Activated CD4-positive, alpha-beta T cell treated with anti-CD3 and anti-CD28 coated beads, Interleukin-2, amount 10 ng/mL, durations not matched to agents 7 days and 5 days (primary cell): ENCODE measurements at places on chromosomes 11 and 22.

DNA sequence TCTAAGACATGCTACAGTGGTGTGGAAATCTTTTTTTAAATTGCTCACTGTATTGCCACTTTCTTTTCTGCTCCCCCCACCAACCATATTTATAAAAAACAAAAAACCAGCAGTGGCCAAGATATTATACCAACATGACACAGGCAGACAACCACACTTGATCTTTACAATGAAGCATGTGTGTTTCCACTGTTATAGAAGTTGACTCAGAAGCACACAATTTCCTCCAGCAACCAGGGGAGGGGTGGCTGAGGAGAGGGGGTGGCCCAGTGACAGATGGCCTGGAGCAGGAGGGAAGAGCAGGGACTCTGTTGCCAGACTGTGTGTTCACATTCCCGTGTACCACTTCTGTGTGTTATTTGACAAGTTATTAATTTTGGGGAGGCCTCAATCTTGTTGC, 14.8 kb downstream of the CD59 start:
- H3K4me1 ChIP-seq: peaks cover 50% of the 10 kb centered on the region
- H3K27ac ChIP-seq: no peak overlapping the region
- H3K27me3 ChIP-seq: peaks cover 2% of the 10 kb centered on the region
- H3K36me3 ChIP-seq: peaks cover 17% of the 10 kb centered on the region

- H3K4me1 ChIP-seq: no peaks in the 10 kb centered on the region
- peaks cover 2% of the 10 kb centered on the region for H3K27me3 ChIP-seq
- H3K27ac ChIP-seq: no peak overlapping the region
- no peaks in the 10 kb centered on the region for H3K36me3 ChIP-seq
Measured at GRCh38 chr11:27868226-27868625, 168.0 kb upstream of the BDNF start.

DNA sequence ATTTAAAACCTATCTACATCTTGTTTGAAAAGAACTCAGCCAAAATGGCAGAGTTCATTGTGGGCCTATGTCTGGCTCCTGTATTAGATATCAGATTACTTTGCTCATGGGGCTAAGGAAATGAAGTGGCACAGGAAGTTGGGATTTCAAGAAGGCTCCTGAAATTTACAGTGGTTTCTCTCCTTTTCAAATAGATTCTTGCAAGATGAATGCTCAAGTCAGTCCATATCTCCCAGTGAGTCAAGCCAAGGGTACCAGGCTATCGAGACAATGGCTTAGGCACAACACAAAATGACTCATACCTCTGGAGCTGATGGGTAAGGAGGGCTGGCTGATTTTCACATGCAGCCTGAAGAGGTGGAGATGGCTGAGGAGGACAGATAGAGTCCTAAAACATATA, 24.1 kb upstream of the APOA1 start:
- DNase-seq: no peak
- H3K36me3 ChIP-seq: peaks cover 56% of the 10 kb centered on the region
- peaks cover 6% of the 10 kb centered on the region for H3K4me1 ChIP-seq
- H3K27ac ChIP-seq: no peak overlapping the region
- H3K4me3 ChIP-seq: no peak overlapping the region
- no peaks in the 10 kb centered on the region for H3K27me3 ChIP-seq

DNA sequence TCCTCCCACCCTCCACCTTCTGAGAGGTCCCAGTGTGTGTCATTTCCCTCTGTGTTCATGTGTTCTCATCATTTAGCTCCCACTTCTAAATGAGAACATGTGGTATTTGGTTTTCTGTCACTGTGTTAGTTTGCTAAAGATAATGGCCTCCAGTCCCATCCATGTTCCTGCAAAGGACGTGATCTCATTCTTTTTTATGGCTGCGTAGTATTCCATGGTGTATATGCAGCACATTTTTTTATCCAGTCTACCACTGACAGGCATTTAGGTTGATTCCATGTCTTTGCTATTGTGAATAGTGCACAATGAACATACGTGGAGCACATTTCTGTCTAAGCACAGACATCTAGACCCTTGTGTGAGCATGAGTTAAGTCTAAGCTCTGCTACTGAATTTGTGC, 5.7 kb downstream of the CD3E start:
- peak overlapping the region; percentile 11 for H3K27ac ChIP-seq
- no peak for DNase-seq
- H3K4me1 ChIP-seq: peaks cover 87% of the 10 kb centered on the region
- H3K36me3 ChIP-seq: peaks cover 90% of the 10 kb centered on the region
- H3K4me3 ChIP-seq: no peak overlapping the region

- H3K36me3 ChIP-seq: peaks cover 3% of the 10 kb centered on the region
- DNase-seq: no peak
- H3K27ac ChIP-seq: no peak overlapping the region
- peaks cover 3% of the 10 kb centered on the region for H3K27me3 ChIP-seq
- H3K4me1 ChIP-seq: no peaks in the 10 kb centered on the region
Measured at GRCh38 chr22:45424241-45424731, 10.8 kb downstream of the RIBC2 start.

- H3K27me3 ChIP-seq: peaks cover 4% of the 10 kb centered on the region
- H3K4me1 ChIP-seq: no peaks in the 10 kb centered on the region
- no peaks in the 10 kb centered on the region for H3K36me3 ChIP-seq
- DNase-seq: no peak
Measured at GRCh38 chr11:110000850-110001249, 92.3 kb upstream of the ZC3H12C start.

DNA sequence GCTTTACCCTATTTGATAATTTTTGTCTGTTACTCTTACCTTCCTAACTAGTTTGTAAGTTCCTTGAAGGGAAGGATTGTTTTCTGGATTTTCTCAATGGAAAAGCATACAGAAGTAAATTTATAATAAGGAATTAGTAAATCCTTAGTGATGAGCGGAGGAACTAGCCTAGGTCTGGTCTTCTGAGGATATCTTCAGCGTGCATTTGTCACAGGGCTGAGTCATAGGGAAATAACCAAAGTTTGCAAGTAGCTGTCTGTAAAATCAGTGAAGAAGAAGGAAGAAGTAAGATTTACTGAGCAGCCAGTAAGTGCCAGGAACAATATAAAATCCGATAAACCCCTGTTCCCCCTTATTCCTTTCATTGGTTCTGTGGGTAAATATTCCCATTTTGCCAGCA, 162.7 kb upstream of the SORL1-AS1 start:
- no peaks in the 10 kb centered on the region for H3K27me3 ChIP-seq
- no peak overlapping the region for H3K4me3 ChIP-seq
- H3K36me3 ChIP-seq: peaks cover 86% of the 10 kb centered on the region
- DNase-seq: no peak

GRCh38 chr11:108629274-108629673, 35.6 kb upstream of the DDX10 start:
- no peaks in the 10 kb centered on the region for H3K36me3 ChIP-seq
- peaks cover 10% of the 10 kb centered on the region for H3K27me3 ChIP-seq
- H3K27ac ChIP-seq: no peak overlapping the region
- no peak overlapping the region for H3K4me3 ChIP-seq
- H3K4me1 ChIP-seq: no peaks in the 10 kb centered on the region

DNA sequence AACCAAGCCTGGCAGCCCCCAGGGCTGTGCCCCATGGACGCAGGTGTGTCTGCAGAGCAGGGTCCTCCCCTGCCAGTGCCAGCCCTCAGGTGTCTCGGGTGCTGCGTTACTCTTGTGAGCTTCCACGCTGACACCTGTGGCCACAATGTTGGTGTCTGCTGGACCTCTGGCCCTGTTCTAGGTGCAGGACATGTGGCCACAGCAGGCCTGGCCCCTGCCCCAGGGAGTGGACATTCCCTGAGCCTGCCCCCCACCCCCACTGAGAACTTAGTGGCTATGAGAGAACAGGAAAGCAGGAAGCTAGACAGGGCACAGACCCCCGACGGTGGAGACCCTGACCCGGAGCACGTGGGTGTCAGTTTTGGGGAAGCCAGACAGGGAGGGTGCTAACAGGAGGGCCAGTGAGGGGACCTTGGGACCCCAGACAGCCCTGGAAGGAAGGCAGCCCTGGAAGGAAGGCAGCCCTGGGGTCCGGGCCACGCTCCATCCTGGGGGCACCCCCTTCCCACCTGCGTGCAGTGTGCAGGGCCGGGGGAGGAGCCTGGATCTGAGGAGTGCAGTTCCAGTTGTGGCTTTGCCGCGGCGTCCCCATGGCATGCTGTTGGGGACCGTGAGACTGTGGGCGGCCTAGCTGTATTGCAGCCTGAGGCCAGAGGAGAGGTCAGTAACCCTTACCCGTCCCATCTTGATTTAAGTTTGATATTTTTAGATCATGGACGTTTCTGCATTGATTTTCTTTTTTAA, 43.9 kb upstream of the PPARA start:
- H3K4me1 ChIP-seq: no peaks in the 10 kb centered on the region
- H3K27ac ChIP-seq: no peak overlapping the region
- H3K27me3 ChIP-seq: no peaks in the 10 kb centered on the region
- H3K4me3 ChIP-seq: no peak overlapping the region
- no peak for DNase-seq
- peaks cover 2% of the 10 kb centered on the region for H3K36me3 ChIP-seq

GRCh38 chr11:80815752-80816453, 1375.1 kb upstream of the TENM4 start:
- no peaks in the 10 kb centered on the region for H3K27me3 ChIP-seq
- H3K36me3 ChIP-seq: no peaks in the 10 kb centered on the region
- H3K4me1 ChIP-seq: no peaks in the 10 kb centered on the region
- no peak overlapping the region for H3K27ac ChIP-seq
- no peak for DNase-seq
- no peak overlapping the region for H3K4me3 ChIP-seq

GRCh38 chr22:41963453-41964111, 5.7 kb upstream of the SEPTIN3 start:
- peaks cover 5% of the 10 kb centered on the region for H3K4me1 ChIP-seq
- H3K27me3 ChIP-seq: no peaks in the 10 kb centered on the region
- no peak for DNase-seq
- H3K4me3 ChIP-seq: no peak overlapping the region
- H3K36me3 ChIP-seq: no peaks in the 10 kb centered on the region

GRCh38 chr11:129190087-129190486, 2.0 kb downstream of the ARHGAP32 start:
- H3K4me3 ChIP-seq: no peak overlapping the region
- no peak for DNase-seq
- no peak overlapping the region for H3K27ac ChIP-seq
- H3K27me3 ChIP-seq: no peaks in the 10 kb centered on the region
- no peaks in the 10 kb centered on the region for H3K4me1 ChIP-seq
- H3K36me3 ChIP-seq: no peaks in the 10 kb centered on the region

DNA sequence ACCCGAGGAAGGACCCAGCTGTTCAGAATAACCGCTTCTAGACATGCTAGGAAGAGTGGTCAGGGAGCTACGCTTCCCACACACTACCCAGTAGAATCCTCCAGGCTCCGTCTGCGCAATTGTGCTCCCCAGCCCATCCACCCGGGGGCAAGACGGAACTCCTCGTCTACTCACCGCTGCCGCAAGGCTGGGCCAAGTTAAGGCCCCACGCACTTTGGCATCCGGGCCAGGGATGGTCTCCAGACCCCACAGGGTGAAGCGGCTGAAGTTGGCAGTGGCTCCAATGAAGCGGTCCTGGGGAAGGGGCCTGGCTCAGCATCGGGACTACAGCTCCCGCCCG, 757 bp downstream of the RNASEH2C start:
- DNase-seq: peak; percentile 20
- peak overlapping the region; percentile 89 for H3K4me3 ChIP-seq
- H3K27me3 ChIP-seq: peaks cover under 1% of the 10 kb centered on the region
- peaks cover 42% of the 10 kb centered on the region for H3K4me1 ChIP-seq

- no peak for DNase-seq
- H3K27ac ChIP-seq: no peak overlapping the region
- no peaks in the 10 kb centered on the region for H3K4me1 ChIP-seq
- no peaks in the 10 kb centered on the region for H3K36me3 ChIP-seq
- H3K27me3 ChIP-seq: peaks cover 18% of the 10 kb centered on the region
Measured at GRCh38 chr11:17683377-17684161, 35.8 kb upstream of the MYOD1 start.

GRCh38 chr22:49785841-49786471, 41.7 kb downstream of the BRD1 start:
- peaks cover 40% of the 10 kb centered on the region for H3K36me3 ChIP-seq
- DNase-seq: no peak
- no peak overlapping the region for H3K4me3 ChIP-seq
- peaks cover 58% of the 10 kb centered on the region for H3K4me1 ChIP-seq
